ENCODE measurements at places on chromosomes 5 and 9. TPM values are rescaled to one million over a fixed set of nuclear protein-coding genes. Genes with fewer than 3 reads are reported as not detected.

Gene CCNO
- total RNA-seq, result 0.42 TPM

Gene PLGRKT
- total RNA-seq, result 19.6 TPM

DNA sequence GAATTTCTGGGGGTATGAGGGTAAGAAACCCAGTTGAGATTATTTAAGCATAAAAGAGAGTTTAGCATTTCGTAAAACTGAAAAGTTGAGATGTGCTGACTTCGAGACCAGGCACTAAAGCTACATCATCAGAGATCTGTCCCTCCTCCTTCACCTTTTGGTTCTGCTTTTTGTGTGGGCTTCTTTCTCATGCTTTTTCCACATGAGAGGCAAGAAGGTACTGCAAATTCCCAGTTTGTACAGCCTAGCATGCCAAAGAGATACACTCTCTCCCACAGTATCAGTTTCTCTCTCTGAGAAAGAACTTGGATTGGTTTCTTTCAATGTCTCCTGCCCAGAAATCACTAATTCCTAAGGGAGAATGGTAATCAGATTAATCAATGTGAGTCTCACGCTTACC lies 584.7 kb downstream of the SEMA5A start:
- H3K27me3 ChIP-seq, result no peaks in the 10 kb centered on the region
- H3K27ac ChIP-seq, result no peak overlapping the region
- no peaks in the 10 kb centered on the region for H3K36me3 ChIP-seq
- no peaks in the 10 kb centered on the region for H3K4me1 ChIP-seq
- DNase-seq, result no peak
- H3K4me3 ChIP-seq, result no peak overlapping the region

- peaks cover 4% of the 10 kb centered on the region for H3K36me3 ChIP-seq
- no peak for DNase-seq
- H3K27me3 ChIP-seq, result no peaks in the 10 kb centered on the region
- H3K4me3 ChIP-seq, result no peak overlapping the region
- peaks cover 25% of the 10 kb centered on the region for H3K4me1 ChIP-seq
These were observed 26.6 kb downstream of the DPYSL3 start for GRCh38 chr5:147483188-147483790.

DNA sequence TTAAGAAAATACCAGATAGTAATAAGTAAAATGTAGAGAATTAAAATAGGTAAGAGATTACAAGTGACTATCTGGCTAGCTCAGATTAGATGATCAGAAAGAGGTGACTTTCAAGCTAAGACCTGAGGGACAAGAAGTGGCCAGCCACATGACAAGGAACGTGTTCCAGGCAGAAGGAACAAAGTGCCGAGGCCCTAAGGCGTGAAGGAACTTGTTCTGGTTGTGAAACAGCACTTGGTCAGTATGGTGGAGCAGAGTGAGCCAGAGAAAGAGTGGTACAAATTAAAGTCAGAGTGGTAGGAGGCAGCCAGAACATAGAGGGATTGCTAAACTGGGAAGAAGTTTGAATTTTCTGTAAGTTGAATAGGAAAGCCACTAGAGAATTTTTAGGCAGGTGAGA lies 73.6 kb downstream of the ADRB2 start:
- H3K27me3 ChIP-seq, result no peaks in the 10 kb centered on the region
- DNase-seq, result no peak
- H3K36me3 ChIP-seq, result no peaks in the 10 kb centered on the region
- no peak overlapping the region for H3K27ac ChIP-seq

DNA sequence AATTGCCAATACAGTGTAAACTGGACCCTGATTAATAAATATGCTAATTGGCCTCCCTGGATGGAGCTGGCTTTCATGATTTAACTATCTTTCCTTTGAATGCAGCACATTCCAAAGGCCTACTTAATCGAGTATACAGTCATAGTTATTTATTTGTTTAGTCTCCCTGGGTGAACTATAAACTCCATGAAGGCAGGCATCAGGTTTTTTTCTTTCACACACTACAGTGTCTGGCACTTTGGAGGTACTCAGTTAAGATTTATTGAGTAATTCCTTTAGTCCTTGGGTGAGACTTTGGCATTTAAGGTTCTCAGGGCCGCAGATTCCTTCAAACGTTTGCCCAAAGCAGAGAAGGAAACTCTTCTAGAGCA lies 20.5 kb downstream of the RUSC2 start:
- DNase-seq, result no peak
- H3K4me3 ChIP-seq, result no peak overlapping the region
- H3K36me3 ChIP-seq, result no peaks in the 10 kb centered on the region
- H3K4me1 ChIP-seq, result peaks cover 3% of the 10 kb centered on the region
- no peak overlapping the region for H3K27ac ChIP-seq
